CD14-positive monocyte (primary cell): ENCODE measurements at places on chromosomes 2 and 18. TPM values are rescaled to one million over a fixed set of nuclear protein-coding genes. Genes with fewer than 3 reads are reported as not detected.

GRCh38 chr2:229654437-229654836 is 59.9 kb downstream of the DNER start:
- no peak for DNase-seq
- no peaks in the 10 kb centered on the region for H3K36me3 ChIP-seq
- H3K4me1 ChIP-seq = no peaks in the 10 kb centered on the region
- no peak overlapping the region for H3K4me3 ChIP-seq
- no peaks in the 10 kb centered on the region for H3K27me3 ChIP-seq
- no peak overlapping the region for H3K27ac ChIP-seq

GRCh38 chr18:50814395-50814794 is 5.4 kb downstream of the MRO start:
- H3K4me3 ChIP-seq = no peak overlapping the region
- no peaks in the 10 kb centered on the region for H3K27me3 ChIP-seq
- no peak overlapping the region for H3K27ac ChIP-seq
- peaks cover 9% of the 10 kb centered on the region for H3K4me1 ChIP-seq
- no peaks in the 10 kb centered on the region for H3K36me3 ChIP-seq

DNA sequence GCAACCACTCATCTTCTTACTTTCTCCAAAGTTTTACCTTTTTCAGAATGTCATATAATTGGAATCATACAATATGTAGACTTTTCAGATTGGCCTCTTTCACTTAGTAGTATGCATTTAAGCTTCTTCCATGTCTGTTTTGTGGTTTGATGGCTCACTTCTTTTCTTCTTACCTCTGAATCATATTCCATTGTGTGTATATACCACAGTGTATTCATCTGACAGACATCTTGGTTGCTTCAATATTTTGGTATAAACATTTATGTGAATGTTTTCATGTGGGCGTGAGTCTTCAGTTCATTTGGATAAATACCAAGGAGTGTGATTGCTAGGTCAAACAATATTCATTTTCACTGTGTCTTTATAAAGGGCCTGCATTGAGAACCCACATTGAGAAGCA is 136.1 kb upstream of the NOSTRIN start:
- peaks cover 8% of the 10 kb centered on the region for H3K36me3 ChIP-seq
- no peak overlapping the region for H3K27ac ChIP-seq
- DNase-seq = no peak
- H3K4me1 ChIP-seq = no peaks in the 10 kb centered on the region
- H3K4me3 ChIP-seq = no peak overlapping the region

DNA sequence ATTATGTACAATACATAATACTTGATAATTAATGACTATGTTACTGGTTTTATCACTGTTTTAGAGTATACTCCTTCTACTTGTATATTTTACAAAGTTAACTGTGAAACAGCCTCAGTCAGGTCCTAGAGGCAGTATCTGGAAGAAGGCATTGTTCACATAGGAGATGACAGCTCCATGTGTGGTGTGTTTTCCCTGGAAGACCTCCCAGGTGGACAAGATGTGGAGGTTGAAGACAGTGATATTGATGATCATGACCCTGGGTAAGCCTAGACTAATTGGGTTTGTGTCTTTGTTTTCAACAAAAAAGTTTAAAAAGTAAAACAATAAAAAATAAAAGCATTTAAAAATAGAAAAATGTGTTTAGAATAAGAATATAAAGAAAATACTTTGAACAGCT is 96.4 kb downstream of the TRIB2 start:
- no peak overlapping the region for H3K27ac ChIP-seq
- no peaks in the 10 kb centered on the region for H3K27me3 ChIP-seq
- no peak for DNase-seq
- no peaks in the 10 kb centered on the region for H3K4me1 ChIP-seq
- H3K4me3 ChIP-seq = no peak overlapping the region

DNA sequence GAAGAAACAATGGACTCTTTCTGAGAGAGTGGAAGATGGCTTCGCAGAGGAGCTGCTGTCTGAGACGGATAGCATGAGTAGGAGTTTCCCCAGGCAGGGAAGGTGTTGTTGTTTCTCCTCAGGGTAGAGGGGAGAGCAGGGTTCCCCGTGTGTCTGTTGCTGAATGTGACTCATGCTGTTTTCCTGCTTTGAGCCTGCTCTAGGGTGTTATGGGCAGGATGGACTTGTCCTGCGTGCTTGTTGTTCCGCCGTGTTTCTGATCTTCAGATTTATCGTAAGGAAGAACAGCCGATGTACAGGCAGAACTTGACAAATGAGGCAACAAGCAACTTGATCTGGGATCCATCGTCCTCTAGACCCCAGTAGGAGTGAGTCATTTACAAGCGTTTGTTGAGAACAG is 19.7 kb upstream of the MYCN start:
- H3K27ac ChIP-seq = no peak overlapping the region
- no peaks in the 10 kb centered on the region for H3K36me3 ChIP-seq
- H3K4me3 ChIP-seq = no peak overlapping the region
- H3K4me1 ChIP-seq = no peaks in the 10 kb centered on the region

- H3K36me3 ChIP-seq = no peaks in the 10 kb centered on the region
- H3K4me3 ChIP-seq = no peak overlapping the region
- no peaks in the 10 kb centered on the region for H3K27me3 ChIP-seq
Observed at GRCh38 chr2:22037274-22037673, 913.5 kb downstream of the TDRD15 start.

- peaks cover 10% of the 10 kb centered on the region for H3K36me3 ChIP-seq
- H3K27ac ChIP-seq = peak overlapping the region; percentile 74
- H3K27me3 ChIP-seq = no peaks in the 10 kb centered on the region
- no peak for DNase-seq
Observed at GRCh38 chr2:233359823-233360222, 5.5 kb downstream of the DGKD start.

DNA sequence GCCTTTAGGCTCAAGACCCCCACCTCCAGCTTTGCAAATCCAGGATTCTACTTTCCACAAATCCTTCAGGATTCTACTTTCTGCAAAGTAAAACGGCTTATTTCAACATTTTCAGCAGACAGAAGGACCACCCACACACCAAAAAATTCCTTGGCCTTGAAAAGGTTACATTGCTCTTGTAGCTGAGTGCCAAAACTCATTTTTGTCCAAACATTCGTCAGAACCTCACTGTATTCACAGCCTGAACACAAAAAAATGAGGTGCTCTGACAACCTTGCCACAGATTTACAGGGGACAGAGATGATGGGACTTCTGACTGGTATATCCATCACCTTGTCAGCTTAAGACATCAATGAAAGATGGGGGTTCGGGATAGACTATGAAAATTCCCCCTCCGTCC is 63.0 kb upstream of the COX7A2L start:
- H3K4me3 ChIP-seq = no peak overlapping the region
- no peaks in the 10 kb centered on the region for H3K27me3 ChIP-seq
- no peaks in the 10 kb centered on the region for H3K36me3 ChIP-seq
- DNase-seq = no peak

- no peak overlapping the region for H3K27ac ChIP-seq
- H3K27me3 ChIP-seq = no peaks in the 10 kb centered on the region
- no peak for DNase-seq
- no peaks in the 10 kb centered on the region for H3K36me3 ChIP-seq
- no peaks in the 10 kb centered on the region for H3K4me1 ChIP-seq
Observed at GRCh38 chr2:51093016-51093415, 61.1 kb upstream of the NRXN1 start.

- no peak overlapping the region for H3K27ac ChIP-seq
- DNase-seq = no peak
- no peaks in the 10 kb centered on the region for H3K27me3 ChIP-seq
- H3K4me3 ChIP-seq = no peak overlapping the region
- H3K36me3 ChIP-seq = no peaks in the 10 kb centered on the region
- H3K4me1 ChIP-seq = no peaks in the 10 kb centered on the region
Observed at GRCh38 chr2:1639086-1639858, 105.0 kb downstream of the PXDN start.

- H3K27me3 ChIP-seq = no peaks in the 10 kb centered on the region
- no peak overlapping the region for H3K4me3 ChIP-seq
- no peak overlapping the region for H3K27ac ChIP-seq
- no peaks in the 10 kb centered on the region for H3K4me1 ChIP-seq
Observed at GRCh38 chr2:50448556-50448955, 583.4 kb downstream of the NRXN1 start.

DNA sequence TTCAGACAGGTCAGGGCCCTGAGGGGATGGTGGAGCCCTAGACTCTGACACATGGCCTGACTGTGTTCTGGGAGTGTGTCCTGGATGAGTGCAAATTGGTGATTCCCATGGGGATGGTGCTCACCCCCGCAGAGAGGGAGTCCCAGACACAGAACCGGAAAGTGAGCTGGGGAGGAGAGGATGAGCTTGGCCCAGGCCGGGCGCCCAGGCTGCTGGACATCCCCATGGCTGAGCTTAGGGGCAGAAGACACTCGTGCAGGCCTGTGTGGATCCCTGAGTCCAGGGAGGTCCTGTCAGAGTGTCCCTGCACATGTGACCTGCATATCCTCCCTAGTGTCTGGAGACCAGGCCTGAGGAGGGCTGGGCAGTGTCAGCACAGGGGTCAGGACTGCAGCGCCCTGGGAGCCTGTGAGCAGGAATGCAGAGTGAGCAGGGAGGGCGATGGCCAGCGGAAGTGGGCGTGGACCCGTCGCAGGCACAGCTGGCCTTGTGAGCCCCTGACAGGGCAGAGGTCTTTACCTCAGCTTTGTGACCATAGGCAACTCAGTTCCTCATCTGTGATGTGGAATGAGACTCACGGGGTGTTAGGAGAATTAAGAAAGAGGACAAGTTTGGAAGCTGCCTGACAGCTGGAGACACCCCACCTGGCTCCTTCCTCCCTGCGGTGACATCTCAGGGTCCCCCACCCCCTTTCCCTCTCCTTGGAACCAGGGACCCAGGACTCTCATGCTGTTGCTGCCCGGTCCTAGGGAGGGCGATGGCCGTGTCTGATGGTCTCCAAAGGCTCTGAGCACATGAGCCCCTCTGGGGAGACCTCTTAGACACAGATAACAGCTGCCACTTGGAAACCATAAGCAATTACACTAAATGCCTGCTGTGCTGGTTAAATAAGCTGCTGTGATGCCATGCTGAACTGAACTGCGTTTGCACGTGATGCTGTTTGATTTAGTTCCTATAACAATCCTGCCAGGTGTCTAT is 62.6 kb upstream of the HS6ST1 start:
- no peaks in the 10 kb centered on the region for H3K27me3 ChIP-seq
- H3K36me3 ChIP-seq = no peaks in the 10 kb centered on the region
- no peak for DNase-seq
- no peak overlapping the region for H3K27ac ChIP-seq

GRCh38 chr2:175135862-175136261 is 32.1 kb downstream of the ATF2 start:
- H3K4me1 ChIP-seq = no peaks in the 10 kb centered on the region
- no peak overlapping the region for H3K27ac ChIP-seq
- H3K27me3 ChIP-seq = no peaks in the 10 kb centered on the region
- H3K36me3 ChIP-seq = peaks cover 43% of the 10 kb centered on the region
- no peak overlapping the region for H3K4me3 ChIP-seq

- no peaks in the 10 kb centered on the region for H3K27me3 ChIP-seq
- H3K36me3 ChIP-seq = no peaks in the 10 kb centered on the region
- H3K4me3 ChIP-seq = no peak overlapping the region
- no peak overlapping the region for H3K27ac ChIP-seq
Observed at GRCh38 chr18:75344615-75345014, 82.9 kb downstream of the SMIM21 start.

DNA sequence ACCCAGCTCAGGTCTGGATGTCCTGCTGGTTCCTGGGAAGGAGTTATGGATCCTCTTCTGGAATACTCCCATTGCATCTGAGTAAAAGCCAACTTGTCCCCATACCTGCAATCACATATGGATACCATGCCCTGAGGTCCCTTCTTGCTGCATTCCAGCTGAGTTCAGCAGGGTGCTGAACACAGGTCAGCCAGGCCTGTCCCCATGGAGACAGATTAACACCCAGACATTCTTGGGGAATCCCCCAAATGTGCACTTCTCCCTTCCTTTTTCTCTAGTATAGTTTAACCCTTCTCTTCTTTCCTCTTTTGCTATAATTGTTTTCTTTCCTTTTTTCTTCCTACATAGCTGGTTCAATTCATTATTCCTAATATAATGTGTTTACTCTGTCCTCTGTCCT is 799.6 kb upstream of the HS6ST1 start:
- no peak for DNase-seq
- no peaks in the 10 kb centered on the region for H3K36me3 ChIP-seq
- no peaks in the 10 kb centered on the region for H3K4me1 ChIP-seq
- H3K27me3 ChIP-seq = no peaks in the 10 kb centered on the region
- no peak overlapping the region for H3K27ac ChIP-seq

- no peak overlapping the region for H3K4me3 ChIP-seq
- no peaks in the 10 kb centered on the region for H3K36me3 ChIP-seq
- no peak overlapping the region for H3K27ac ChIP-seq
Observed at GRCh38 chr2:139317259-139317658, 537.1 kb upstream of the NXPH2 start.

GRCh38 chr2:157348291-157348921 is 22.8 kb upstream of the ERMN start:
- no peaks in the 10 kb centered on the region for H3K4me1 ChIP-seq
- no peak overlapping the region for H3K4me3 ChIP-seq
- no peaks in the 10 kb centered on the region for H3K27me3 ChIP-seq
- no peak for DNase-seq

GRCh38 chr2:39408351-39409136 is 28.5 kb downstream of the MAP4K3 start:
- peak overlapping the region; percentile 44 for H3K4me3 ChIP-seq
- H3K36me3 ChIP-seq = no peaks in the 10 kb centered on the region
- no peaks in the 10 kb centered on the region for H3K27me3 ChIP-seq
- DNase-seq = peak; percentile 21
- H3K27ac ChIP-seq = no peak overlapping the region

GRCh38 chr18:25225151-25225550 is 126.8 kb downstream of the ZNF521 start:
- no peak overlapping the region for H3K4me3 ChIP-seq
- no peaks in the 10 kb centered on the region for H3K27me3 ChIP-seq
- peak; percentile 47 for DNase-seq
- no peaks in the 10 kb centered on the region for H3K36me3 ChIP-seq
- peaks cover 18% of the 10 kb centered on the region for H3K4me1 ChIP-seq
- no peak overlapping the region for H3K27ac ChIP-seq

Gene NT5C1B
- polyA plus RNA-seq = not detected

Gene TSPYL6
- polyA plus RNA-seq = not detected

Gene DPY30
- polyA plus RNA-seq = 137 TPM

Gene TCF23
- polyA plus RNA-seq = not detected in 2 replicates

Gene DLX1
- polyA plus RNA-seq = not detected

Gene CYP27A1
- polyA plus RNA-seq = 218 TPM

Gene ASPRV1
- polyA plus RNA-seq = 0.27 TPM

Gene PRSS56
- polyA plus RNA-seq = not detected

Gene DUSP2
- 48.4 TPM for polyA plus RNA-seq
